ENCODE measurements at places on chromosomes 7 and 10. TPM values are rescaled to one million over a fixed set of nuclear protein-coding genes. Genes with fewer than 3 reads are reported as not detected.

Gene DNAH11
- 0.11 TPM for total RNA-seq

Gene MYL10
- not detected for total RNA-seq

Gene ARHGEF5
- 7.9 TPM for total RNA-seq

Gene BMPER
- total RNA-seq: not detected

Gene SEMA3A
- 0.50 TPM for total RNA-seq

Gene FAM25C
- not detected for total RNA-seq

Gene TDRD1
- total RNA-seq: not detected

Gene APBB1IP
- total RNA-seq: 44.5 TPM

Gene LLCFC1
- not detected for total RNA-seq

Gene KIAA1217
- not detected for total RNA-seq

Gene SPDYE8
- not detected for total RNA-seq

Gene MEOX2
- not detected for total RNA-seq

Gene PRKG1
- total RNA-seq: 0.31 TPM

Gene DRGX
- not detected for total RNA-seq

Gene CHAT
- total RNA-seq: not detected

- H3K27me3 ChIP-seq: peaks cover 69% of the 10 kb centered on the region
- DNase-seq: no peak
- no peak overlapping the region for H3K4me3 ChIP-seq
- H3K27ac ChIP-seq: no peak overlapping the region
- H3K36me3 ChIP-seq: no peaks in the 10 kb centered on the region
Measured at GRCh38 chr7:122307228-122307621, 2.7 kb upstream of the FEZF1 start.

- no peak overlapping the region for H3K4me3 ChIP-seq
- H3K36me3 ChIP-seq: no peaks in the 10 kb centered on the region
- no peak overlapping the region for H3K27ac ChIP-seq
Measured at GRCh38 chr7:157439761-157440160, 103.0 kb downstream of the DNAJB6 start.

DNA sequence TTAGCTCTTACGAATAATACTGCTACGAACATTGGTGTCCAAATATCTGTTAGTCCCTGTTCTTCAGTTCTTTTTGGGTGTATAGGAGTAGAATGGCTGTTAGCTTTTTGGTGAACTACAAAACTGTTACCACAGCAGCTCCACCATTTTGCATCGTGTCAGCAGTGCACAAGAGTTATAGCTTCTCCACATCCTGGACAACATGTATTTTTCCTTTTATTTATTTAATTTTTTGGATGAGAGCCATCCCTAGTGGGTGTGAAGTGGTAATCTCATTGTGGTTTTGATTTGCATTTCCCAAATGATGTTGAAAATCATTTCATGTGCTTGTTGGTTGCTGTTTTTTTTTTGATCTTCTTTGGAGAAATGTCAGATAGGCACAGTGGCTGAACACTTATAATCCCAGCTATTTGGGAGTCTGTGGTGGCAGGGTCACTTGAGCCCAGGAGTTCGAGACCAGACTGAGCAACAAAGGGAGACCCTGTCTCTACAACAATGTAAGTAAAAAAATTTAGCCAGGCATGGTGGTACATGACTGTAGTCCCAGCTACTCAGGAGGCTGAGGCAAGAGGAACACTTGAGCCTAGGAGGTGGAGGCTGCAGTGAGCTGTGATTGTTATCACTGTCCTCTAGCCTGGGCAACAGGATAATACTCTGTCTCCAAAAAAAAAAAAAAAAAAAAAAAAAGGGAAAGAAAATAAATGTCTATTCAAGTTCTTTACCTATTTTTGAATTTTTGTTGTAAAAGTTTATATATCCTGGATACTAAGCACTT, 31.7 kb downstream of the TRIM24 start:
- H3K36me3 ChIP-seq: no peaks in the 10 kb centered on the region
- no peak overlapping the region for H3K4me3 ChIP-seq
- no peak overlapping the region for H3K27ac ChIP-seq

- no peaks in the 10 kb centered on the region for H3K27me3 ChIP-seq
- no peak for DNase-seq
- H3K4me3 ChIP-seq: no peak overlapping the region
- no peak overlapping the region for H3K27ac ChIP-seq
- H3K36me3 ChIP-seq: no peaks in the 10 kb centered on the region
Measured at GRCh38 chr10:14358886-14359573, 28.3 kb upstream of the FRMD4A start.

- no peak overlapping the region for H3K4me3 ChIP-seq
- H3K27me3 ChIP-seq: no peaks in the 10 kb centered on the region
- no peak for DNase-seq
- H3K27ac ChIP-seq: no peak overlapping the region
- no peaks in the 10 kb centered on the region for H3K4me1 ChIP-seq
- no peaks in the 10 kb centered on the region for H3K36me3 ChIP-seq
Measured at GRCh38 chr7:46237466-46237865, 316.4 kb upstream of the IGFBP3 start.

- no peak overlapping the region for H3K4me3 ChIP-seq
- H3K36me3 ChIP-seq: no peaks in the 10 kb centered on the region
- no peak overlapping the region for H3K27ac ChIP-seq
Measured at GRCh38 chr7:53900856-53901528, 641.2 kb upstream of the VSTM2A start.

GRCh38 chr7:106199813-106200364, 84.9 kb downstream of the NAMPT start:
- H3K27ac ChIP-seq: no peak overlapping the region
- no peaks in the 10 kb centered on the region for H3K27me3 ChIP-seq
- no peaks in the 10 kb centered on the region for H3K36me3 ChIP-seq
- H3K4me3 ChIP-seq: no peak overlapping the region

- H3K27ac ChIP-seq: no peak overlapping the region
- no peak overlapping the region for H3K4me3 ChIP-seq
- no peak for DNase-seq
Measured at GRCh38 chr7:3294432-3295100, 6.5 kb upstream of the SDK1 start.

DNA sequence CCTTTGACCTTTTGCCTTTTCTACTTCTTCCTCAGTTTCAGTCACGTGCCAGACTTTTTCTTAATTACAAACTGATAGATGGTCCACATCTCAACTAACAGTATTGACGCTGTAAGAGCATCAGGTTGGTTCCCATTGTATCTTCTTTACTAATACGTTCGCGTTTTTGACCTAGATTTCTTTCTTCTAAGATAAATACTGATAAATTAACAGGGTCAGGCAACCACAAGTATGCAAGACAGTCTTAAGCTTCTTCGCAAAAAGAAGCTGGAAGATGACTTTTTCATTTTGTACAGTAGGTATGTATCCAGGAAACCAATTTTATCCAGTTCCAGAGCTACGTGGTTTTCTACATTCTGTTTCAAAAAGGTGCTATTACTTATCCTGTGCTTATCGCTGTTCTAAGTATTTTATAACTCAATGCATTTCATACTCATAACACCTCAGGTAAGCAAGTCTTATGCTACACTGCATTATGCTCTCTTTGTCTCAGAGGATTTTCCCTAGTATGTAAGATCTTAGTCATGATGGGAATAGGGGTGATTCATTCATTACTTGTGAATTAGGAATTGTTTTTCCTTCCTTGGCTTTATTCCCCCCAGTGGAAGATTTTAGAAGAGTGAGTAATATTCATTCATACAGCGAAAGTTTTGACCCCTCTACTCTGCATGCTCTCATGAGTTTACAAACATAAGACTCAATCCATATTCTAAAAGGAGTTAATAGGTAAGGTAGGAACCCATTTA, 955 bp downstream of the DUS4L start:
- DNase-seq: no peak
- H3K4me3 ChIP-seq: peak overlapping the region; percentile 83
- H3K27ac ChIP-seq: peak overlapping the region; percentile 87
- no peaks in the 10 kb centered on the region for H3K36me3 ChIP-seq

DNA sequence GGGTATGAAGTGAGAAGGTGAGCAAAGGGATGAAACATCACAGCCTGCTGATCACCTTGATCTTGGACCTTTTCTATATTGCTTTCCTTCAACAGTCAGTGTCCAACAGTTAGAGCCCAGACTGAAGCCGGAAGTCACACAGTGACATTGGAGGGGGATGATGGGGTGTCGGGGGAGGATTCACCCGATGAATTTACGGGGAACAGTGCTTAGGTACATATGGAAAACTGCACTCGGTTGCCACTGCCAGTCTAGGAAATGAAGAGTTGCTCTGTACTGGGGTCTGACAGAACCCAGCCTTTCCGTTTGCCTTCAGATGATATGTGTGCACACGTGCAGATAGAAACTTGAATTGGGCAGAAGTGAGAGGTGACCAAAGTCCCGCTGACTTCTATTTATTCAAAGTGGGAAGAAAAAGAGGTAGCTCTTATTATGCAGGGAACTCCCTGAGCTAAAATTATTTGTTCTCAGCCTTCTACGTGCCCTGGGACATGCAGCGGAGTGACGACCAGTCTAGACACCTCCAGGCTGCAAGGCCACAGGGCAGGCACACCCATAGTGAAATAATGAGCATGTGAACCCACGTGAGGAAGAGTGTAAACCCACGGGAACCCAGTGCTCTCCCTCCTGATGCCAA, 107.2 kb upstream of the INHBA start:
- no peak overlapping the region for H3K4me3 ChIP-seq
- no peak overlapping the region for H3K27ac ChIP-seq
- no peaks in the 10 kb centered on the region for H3K4me1 ChIP-seq
- H3K36me3 ChIP-seq: no peaks in the 10 kb centered on the region

GRCh38 chr10:36171556-36171952, 529.5 kb upstream of the FZD8 start:
- H3K4me1 ChIP-seq: no peaks in the 10 kb centered on the region
- DNase-seq: no peak
- H3K4me3 ChIP-seq: no peak overlapping the region
- no peaks in the 10 kb centered on the region for H3K36me3 ChIP-seq

GRCh38 chr10:22701132-22701826, 13.1 kb downstream of the PIP4K2A start:
- H3K4me3 ChIP-seq: no peak overlapping the region
- peaks cover 6% of the 10 kb centered on the region for H3K36me3 ChIP-seq
- DNase-seq: no peak
- peaks cover 78% of the 10 kb centered on the region for H3K4me1 ChIP-seq
- H3K27me3 ChIP-seq: no peaks in the 10 kb centered on the region

GRCh38 chr7:31056775-31057346, 4.8 kb downstream of the ADCYAP1R1 start:
- H3K4me3 ChIP-seq: no peak overlapping the region
- no peak overlapping the region for H3K27ac ChIP-seq

GRCh38 chr7:100965723-100966541, 3.4 kb upstream of the MUC12 start:
- H3K36me3 ChIP-seq: no peaks in the 10 kb centered on the region
- H3K27me3 ChIP-seq: peaks cover 52% of the 10 kb centered on the region
- peaks cover 28% of the 10 kb centered on the region for H3K4me1 ChIP-seq

DNA sequence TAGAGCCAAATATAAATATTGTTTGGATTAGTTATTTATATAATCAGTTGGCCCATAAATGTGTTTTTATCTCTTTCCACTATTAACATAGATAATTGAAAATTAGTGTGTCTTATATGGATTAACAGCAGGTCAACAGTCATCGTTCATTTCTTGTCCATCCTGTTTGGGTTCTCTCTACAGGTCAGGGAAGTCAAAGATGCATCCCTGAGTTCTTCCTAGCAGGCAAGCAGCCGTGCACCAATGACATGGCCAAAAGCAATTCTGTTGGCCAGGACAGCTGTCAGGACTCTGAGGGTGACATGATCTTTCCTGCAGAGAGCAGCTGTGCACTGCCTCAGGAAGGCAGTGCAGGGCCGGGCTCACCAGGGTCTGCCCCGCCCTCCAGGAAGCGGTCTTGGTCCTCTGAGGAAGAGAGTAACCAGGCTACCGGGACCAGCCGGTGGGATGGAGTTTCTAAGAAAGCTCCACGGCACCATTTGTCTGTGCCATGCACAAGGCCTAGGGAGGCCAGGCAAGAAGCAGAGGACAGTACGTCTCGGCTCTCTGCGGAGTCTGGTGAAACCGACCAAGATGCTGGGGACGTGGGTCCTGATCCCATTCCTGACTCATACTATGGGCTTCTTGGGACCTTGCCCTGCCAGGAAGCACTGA, 15.9 kb downstream of the FBH1 start:
- H3K36me3 ChIP-seq: peaks cover 38% of the 10 kb centered on the region
- H3K27me3 ChIP-seq: no peaks in the 10 kb centered on the region
- DNase-seq: no peak
- no peak overlapping the region for H3K27ac ChIP-seq
- no peak overlapping the region for H3K4me3 ChIP-seq
- peaks cover 4% of the 10 kb centered on the region for H3K4me1 ChIP-seq

DNA sequence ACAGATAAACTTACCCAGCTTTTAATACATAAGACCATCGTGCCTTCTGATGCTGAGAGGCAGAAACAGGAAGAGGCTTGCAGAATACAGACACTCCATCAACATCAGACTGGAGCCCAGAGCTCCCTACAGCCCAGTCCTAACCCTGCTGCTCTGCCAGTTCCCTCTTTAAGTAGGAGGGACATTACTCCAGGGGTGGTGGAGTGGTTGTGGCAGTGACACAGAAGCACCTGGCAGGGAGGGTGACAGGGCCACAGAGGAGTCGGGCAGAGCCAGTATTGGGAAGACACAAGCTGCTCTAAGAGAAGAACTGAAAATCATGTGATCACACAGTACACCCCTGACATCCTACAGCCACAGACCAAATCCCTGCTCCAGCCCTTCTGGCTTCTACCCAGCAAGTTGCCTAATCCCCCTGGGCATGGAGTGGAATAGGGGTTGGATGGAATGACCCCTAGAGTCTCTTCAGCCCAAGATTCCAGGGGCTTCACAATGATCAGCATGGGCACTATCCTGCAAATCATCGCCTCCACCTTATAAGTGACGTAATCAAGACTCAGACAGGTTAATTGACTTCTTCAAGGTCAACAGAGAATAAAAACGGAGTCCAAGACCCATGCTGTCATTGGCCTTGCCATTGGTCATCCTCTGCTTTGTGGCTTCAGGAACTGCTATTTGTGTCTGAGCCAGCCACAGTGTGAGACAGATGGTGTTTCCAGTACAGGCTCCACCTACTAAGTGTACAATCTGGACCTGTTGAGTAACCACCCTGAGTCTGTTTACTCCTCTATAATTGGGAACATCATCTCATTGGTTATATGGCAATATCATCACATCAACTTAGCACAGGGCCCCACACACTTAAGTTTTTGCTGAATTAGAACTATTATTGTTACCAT, 61.1 kb upstream of the ZMIZ1 start:
- no peak overlapping the region for H3K27ac ChIP-seq
- DNase-seq: no peak
- peaks cover 2% of the 10 kb centered on the region for H3K4me1 ChIP-seq
- H3K27me3 ChIP-seq: no peaks in the 10 kb centered on the region
- H3K36me3 ChIP-seq: no peaks in the 10 kb centered on the region
- no peak overlapping the region for H3K4me3 ChIP-seq

DNA sequence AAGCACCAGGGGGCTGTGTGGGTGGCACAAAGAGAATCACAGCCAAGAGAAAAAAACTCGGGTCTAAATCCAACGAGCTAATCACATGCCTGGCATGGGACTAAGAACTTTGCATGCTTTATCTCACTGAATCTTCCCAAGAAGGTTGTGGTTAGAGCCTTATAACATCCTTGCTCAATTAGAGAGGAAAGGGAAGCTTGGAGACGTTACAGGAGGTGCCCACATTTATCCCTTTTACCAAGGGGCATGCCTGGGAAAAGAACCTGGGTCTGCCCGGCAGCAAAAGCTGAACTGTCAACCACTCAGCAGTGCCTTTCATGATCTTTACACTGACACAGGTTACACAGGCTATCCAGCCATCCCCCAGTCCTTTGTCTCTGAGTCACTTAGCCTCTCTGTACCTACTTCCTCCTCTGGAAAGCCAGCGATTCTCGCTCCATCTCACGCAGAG, 190.1 kb downstream of the PRPF18 start:
- H3K4me3 ChIP-seq: no peak overlapping the region
- H3K27me3 ChIP-seq: no peaks in the 10 kb centered on the region
- DNase-seq: no peak
- peaks cover 2% of the 10 kb centered on the region for H3K4me1 ChIP-seq
- no peak overlapping the region for H3K27ac ChIP-seq
- no peaks in the 10 kb centered on the region for H3K36me3 ChIP-seq

GRCh38 chr7:158865462-158865922, 9.1 kb downstream of the DYNC2I1 start:
- H3K36me3 ChIP-seq: no peaks in the 10 kb centered on the region
- no peak overlapping the region for H3K27ac ChIP-seq
- no peaks in the 10 kb centered on the region for H3K27me3 ChIP-seq
